ENCODE measurements at places on chromosomes 1 and 21.

GRCh38 chr1:198437332-198437731, 103.1 kb downstream of the ATP6V1G3 start:
- DNase-seq = no peak

DNA sequence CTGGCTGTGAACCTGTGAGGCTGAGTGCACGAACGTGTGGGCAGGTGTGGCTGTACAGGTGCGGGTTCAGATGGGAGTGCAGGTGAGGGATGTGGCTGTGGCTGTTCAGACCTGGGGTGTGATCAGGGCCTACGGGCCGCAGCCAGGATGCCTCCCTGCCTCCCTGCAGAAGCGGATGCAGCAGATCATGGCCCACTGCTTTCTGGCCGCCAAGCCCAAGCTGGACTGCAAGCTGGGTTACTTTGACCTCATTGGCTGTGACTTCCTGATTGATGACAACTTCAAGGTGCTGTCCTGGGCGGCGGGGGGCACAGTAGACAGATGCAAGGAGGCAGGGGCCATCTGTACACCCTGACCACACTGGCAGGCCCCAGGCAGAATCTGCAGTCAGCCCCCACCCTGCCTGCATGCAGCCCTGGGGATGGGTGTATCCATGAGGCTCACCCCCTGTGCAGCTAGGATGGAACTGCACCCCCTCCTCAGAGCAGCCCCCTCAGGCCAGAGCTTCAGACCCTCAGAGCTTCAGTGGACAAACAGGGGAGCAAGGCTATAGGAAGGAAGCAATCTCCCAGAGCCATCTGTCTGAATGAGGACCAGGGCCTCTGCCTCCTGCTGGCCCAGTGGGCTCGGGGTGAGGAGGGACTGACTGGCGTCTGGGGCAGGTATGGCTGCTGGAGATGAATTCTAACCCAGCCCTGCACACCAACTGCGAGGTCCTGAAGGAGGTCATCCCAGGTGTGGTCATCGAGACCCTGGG, 9.8 kb downstream of the TNFRSF18 start:
- no peak for DNase-seq

GRCh38 chr1:17438318-17439249, 893 bp downstream of the RCC2 start:
- no peak for DNase-seq

DNA sequence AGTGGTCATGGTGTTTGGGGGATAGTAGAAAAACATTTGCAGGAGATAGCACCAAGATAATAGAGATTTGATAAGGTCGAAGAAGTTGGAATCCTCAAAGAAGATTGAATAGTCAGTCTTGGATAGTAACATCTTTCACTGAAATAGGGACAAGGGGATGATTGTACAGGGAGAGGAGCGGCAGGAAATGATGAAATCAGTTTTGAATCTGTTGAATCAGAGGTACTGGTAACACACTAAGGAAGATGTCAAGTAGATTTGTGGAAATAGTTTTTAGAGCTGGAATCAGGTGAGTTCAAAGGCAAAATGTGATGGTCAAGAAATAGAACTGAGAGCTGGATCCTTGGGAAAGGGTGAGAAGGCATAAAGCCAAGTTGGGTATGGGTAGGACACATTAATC, 26.5 kb downstream of the CAP1 start:
- DNase-seq = no peak

- no peak for DNase-seq
These were observed 5.0 kb downstream of the GJB3 start for GRCh38 chr1:34785875-34786470.

DNA sequence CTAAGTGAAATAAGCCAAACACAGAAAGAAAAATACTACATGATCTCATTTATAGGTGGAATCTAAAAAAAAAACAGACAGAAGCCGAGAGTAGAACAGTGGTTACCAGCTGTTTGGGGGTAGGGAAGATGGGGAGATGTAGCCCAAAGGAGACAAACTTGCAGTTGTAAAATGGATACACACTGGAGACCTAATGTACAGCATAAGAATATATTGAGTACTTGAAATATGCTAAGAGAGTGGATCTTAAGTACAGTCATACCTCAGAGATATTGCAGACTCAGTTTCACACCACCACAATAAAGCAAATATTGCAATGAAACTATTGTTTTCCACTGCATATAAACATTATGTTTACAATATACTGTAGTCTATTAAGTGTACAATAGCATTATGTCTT, 316.7 kb downstream of the LRRC40 start:
- DNase-seq = no peak

DNA sequence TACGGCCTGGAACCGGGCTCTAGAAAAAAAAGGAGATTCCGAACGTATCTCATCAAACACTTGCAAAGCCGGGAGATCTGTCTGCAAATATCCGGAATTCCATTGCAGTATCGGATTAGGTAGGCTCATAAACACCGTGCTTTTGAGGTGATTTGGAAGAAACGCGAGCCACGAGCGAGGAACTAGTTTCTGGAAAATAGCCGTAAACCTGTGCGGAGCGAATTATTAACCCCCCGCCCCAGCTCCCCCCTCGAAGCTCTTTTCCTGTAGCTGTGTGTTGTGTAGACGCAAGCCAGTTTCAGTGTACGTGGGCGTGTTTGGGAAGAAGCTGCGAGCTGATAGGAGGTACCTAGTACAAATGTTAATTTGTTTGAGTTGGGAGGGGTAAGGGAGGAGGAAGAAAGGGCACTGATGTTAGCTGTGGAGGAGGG, 1.1 kb downstream of the RALGPS2 start:
- peak; percentile 22 for DNase-seq

GRCh38 chr1:10932088-10932487, 80.4 kb upstream of the TARDBP start:
- no peak for DNase-seq

- DNase-seq = no peak
These were observed 32.8 kb upstream of the AJAP1 start for GRCh38 chr1:4621646-4622045.

GRCh38 chr1:19918057-19918456, 5.4 kb downstream of the PLA2G2E start:
- no peak for DNase-seq

DNA sequence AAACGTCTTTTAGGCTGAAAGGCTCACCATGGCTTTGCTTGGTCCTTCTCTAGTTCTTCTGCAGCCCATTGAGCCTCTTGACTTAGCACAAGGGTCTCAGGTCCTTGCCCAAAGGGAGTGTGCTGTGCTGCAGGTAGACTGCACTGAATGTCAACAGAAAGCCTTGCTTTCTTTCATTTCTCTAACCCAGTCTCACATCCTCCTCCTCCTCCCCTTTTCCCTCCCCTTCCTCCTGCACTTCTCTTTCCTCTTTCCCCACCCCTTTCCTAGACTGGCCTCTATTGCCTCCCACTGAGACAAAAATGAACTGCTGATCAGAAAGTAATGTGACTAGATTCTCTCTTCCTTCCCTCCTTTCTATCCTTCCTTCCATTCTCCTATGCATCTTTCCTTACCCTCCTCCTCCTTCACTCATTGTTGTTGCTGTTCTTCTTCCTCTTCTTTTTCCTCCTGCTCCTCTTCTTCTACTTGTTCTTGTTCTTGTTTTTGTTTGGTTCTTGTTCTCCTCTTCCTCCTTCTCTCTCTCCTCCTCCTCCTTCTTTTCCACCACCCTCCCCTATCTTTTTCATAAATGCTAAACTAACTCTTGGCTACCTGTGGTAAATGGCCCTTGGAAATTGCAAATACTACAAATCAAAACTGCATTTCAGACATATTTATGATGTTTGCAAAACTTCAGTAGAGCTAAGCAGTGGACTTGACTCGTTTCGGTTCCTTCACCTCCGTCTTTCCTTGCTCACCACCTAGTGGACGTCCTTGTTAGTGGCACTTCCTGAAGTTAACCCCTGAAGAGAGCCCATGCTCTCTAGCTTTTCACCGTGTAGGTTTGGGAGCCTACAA, at the start of gene SELL:
SELL (minus strand) TSS at position 152 of the 840 bp plus-strand sequence; CDS start at position 30, 122 bp downstream.
- no peak for DNase-seq

DNA sequence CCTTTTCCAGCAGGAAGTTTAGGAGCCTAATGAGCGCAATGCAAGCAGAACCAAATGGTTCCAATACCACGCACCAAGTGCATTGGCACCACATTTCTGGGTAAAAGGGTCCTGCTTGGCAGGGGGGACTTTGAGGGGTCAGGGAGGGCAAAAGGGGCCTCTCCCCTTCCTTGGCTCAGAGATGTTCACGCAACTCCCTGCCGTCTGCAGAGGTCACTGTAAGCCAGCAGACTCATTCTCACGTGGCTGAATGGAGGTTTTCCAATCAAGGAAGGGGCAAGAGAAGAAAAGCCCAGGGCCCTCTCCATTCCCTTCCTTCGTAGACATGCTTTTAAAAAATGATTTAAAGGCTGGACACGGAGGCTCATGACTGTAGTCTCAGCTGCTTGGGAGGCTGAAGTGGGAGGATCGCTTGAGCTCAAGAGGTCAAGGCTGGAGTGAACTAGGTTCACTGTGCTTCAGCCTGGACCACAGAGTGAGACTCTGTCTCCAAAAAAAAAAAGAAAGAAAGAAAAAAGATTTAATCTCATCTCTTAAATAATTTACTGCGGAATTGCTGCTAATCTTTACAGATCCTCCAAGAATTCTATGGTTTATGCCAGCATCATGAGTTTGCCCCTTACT, 80.3 kb downstream of the RUNX3 start:
- no peak for DNase-seq

GRCh38 chr1:9766759-9767442, 56.9 kb downstream of the CLSTN1 start:
- no peak for DNase-seq

DNA sequence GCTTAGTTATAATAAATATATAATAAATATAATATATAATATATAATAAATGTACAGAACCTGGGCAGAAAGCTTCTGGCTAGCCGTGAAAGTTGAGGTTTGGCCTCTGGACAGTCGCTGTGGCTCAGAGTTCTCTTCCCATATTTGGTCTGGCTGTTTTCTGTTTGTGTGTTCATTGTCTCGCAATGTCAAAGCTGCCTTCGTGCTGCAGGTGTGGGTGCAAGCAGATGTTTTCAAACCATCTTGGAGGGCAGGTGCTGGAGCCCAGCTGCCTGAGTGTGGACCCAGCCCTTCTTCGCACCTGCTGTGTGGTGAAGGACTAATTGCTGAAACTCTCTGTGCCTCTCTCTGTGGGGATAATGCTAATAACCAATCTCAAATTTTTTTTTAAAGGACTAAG, 3.6 kb upstream of the CSTB start:
- no peak for DNase-seq

GRCh38 chr1:192474080-192474683, 101.4 kb upstream of the RGS1 start:
- no peak for DNase-seq

DNA sequence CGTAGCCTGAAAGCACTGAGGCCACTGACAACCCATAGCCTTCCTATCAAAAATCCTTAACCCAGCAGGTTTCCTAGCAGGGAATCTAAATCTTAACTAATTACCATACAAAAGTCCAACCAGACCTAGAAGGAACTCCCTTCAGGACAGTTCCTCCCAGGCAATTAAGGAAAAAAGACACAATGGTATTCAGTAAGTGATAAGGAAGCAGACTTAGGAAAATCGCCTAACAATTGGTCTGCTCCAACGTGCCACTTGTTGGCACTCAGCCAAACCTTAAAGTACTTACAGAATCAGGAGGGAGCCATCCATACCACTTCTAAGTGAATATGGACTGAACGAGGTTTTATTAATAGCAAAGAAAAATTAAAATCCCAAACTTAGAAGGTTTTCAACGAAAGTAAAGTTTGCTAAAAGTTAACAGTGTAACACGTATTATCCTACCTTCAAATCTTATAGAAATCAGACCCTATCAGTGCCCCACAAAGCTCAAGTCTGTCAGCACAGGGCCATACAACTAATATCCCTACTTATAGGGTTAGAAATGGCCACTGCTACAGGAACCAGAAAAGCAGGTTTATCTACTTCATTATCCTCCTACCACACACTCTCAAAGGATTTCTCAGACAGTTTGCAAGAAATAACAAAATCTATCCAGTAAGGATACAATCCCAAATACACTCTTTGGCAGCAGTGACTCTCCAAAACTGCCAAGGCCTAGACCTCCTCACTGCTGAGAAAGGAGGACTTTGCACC, 29.0 kb downstream of the SPATA6 start:
- DNase-seq = no peak

DNA sequence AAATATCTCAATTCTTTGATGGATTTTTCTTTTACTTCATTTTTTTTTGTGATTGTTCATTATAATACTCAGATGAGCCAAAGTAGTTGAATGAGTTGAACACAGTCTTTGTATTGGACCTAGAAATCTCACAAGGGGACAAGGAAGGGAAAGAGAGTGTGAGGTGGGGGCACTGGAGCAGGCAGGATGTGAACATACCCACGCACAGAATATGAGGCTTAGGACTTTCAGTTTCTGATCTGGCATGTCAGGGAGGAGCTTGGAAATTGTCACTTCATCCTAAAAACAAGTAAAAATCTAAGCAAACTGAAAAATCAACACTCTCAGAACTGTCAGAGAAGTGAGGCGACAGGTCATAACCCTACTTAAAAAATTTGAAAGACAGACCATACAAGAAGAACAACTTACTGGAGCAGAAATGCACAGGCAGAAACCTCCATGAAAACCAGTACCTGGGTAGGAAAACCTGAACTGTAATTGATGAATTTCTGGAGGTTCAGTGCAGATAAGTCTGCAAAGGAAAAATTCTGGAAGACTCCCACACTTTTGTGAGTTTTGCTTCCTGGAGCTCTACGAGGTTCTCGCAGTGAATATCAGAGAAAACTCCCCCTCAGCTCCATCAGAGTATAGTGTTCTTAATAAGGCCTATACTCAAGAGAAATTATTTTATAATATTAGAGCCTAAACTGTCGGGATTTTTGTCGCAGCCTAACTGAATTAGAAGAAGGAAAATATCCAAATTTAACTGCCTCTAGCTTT, 3.6 kb upstream of the PTGS2 start:
- DNase-seq = no peak

DNA sequence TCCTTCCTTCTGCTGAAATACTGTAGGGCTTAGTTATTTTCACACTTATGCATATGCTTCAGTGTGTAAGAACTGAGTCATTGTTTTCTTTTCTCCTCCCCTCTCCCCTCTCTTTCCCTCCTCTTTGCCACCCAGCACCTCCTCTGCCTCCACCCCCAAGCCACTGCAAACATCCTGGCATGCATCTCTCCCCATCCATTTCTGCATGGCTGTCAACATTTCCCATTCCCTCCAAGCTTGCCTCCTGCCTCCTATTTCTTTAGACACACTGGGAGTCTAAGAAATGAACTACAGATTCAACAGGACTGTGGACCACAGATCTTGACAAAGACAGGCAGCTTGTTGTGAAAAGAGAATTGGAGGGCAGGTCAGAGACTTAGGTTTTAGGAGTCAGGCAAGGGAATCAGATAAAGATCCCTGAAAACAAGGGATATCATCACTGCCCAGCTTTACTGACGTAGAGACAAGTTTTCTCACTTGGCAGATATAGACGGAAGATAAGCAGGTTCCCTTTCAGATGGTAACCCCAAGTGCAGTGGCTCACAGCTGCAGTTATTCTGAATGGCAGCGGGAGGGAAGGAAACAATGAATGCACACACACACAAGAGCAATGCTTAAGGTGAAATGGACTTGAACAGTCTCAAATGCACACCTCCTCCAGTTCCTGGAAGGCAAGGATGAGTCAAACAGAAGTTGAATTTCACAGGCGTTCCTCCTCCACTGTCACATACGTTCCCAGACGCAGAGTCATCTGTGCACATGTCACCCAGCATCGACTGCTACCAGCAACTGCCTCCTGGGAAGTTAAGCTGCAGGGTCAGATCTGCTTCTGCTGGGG, 56.1 kb downstream of the HIVEP3 start:
- DNase-seq = no peak

All from NCI-H1417 treated with DMSO at 0.1 percent for 48 hours (cell line).